NCI-H510A (cell line): ENCODE measurements at places on chromosomes 16 and 17.

GRCh38 chr17:49798738-49799137, 10.3 kb downstream of the KAT7 start:
- no peak for DNase-seq

GRCh38 chr17:44502598-44503146, 534 bp downstream of the GPATCH8 start:
- no peak for DNase-seq

DNA sequence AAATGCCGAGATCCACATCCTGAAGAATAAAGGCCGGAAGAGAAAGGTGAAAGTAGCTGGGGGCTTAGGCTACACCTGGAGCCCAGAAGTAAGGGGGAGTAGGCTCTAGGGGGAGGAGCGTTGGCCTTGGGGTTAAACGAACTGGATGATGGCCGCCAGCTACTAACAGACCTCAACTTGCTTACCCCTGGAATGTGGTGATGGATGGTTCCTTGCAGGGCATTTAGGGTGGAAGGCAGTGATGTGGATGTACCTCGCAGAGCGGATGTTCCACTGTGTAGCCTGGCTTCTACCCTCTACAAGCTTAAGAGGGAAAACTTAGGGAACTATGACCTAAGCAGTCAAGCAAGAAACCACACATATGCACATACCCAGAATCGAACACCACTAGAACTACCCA, 2.3 kb upstream of the MAZ start:
- no peak for DNase-seq

DNA sequence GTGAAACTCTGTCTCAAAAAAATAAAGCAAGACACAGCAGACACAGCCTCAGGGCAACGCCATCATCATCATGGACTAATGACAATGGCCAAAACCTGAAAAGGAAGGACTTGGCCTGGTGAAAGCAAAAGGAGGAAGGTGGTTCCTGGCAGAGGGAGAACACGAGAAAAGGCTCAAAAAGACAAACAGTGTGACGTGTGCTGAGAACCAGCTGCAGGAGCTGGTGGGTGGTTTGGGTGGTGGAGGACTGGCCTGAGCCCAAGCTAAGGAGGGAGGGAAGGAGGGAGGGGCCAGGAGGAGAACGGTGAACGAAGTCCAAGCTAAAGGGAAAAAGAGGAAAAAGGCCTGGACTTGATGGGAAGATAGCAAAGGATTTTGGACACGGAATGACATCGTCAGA, 85.1 kb downstream of the SLC39A11 start:
- no peak for DNase-seq

- no peak for DNase-seq
These were observed 203.2 kb upstream of the WSCD1 start for GRCh38 chr17:5866978-5867377.

GRCh38 chr16:26530584-26531289, 536.0 kb upstream of the C16orf82 start:
- no peak for DNase-seq

- DNase-seq, result no peak
These were observed 134.1 kb downstream of the RGS9 start for GRCh38 chr17:65271296-65271695.

GRCh38 chr17:12625092-12625491, 40.6 kb upstream of the MYOCD start:
- DNase-seq, result no peak

- DNase-seq, result no peak
These were observed 18.2 kb downstream of the CES5A start for GRCh38 chr16:55856950-55857349.

DNA sequence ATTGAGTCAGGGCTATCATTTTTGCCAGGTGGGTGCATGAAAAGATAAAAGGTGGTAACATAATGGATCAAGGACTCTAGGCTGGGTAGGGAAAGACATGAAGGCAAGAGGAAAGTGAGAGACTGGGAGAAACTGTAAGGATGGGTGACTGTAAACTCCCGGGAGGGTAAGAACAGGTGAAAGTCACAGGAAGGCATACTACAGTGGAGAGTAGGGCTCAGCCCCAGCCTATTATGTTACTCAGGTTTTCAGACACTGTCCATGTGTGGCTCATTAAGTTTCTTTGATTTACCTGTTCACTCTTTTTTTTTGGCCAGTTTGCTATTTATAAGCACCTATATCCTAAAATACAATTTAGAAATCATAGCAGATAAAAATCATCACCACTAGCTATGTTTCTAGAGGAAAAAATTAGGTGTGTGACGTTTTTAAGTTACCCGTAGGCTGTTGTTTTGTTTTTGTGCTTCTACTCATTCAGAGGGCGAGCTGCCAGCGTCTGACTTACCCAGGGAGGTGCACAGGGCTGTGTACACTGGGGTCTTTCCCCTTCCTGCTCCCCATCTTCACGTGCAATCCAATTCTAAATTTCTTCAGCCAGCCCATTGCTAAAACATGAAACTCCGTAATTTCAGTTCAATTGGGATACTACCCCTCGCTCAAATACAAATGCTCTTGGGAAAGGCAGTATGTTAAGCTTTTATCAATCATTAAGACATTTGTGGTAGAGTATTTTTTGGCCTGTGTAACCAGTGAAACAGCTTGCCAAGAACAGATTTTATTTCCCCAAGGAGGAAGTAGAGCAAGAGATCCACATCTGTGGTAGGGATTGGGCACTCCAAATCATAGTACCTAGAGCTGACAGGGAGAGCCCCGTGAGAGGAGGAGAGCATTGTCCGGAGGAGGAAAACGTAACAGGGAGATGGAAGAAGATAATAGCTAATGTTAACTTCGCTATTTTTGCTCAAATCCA, 21.7 kb upstream of the VWA3A start:
- no peak for DNase-seq

GRCh38 chr16:53711390-53711789, 7.4 kb downstream of the FTO start:
- DNase-seq, result no peak

- no peak for DNase-seq
These were observed 43.0 kb upstream of the TMEM97 start for GRCh38 chr17:28276011-28276410.

DNA sequence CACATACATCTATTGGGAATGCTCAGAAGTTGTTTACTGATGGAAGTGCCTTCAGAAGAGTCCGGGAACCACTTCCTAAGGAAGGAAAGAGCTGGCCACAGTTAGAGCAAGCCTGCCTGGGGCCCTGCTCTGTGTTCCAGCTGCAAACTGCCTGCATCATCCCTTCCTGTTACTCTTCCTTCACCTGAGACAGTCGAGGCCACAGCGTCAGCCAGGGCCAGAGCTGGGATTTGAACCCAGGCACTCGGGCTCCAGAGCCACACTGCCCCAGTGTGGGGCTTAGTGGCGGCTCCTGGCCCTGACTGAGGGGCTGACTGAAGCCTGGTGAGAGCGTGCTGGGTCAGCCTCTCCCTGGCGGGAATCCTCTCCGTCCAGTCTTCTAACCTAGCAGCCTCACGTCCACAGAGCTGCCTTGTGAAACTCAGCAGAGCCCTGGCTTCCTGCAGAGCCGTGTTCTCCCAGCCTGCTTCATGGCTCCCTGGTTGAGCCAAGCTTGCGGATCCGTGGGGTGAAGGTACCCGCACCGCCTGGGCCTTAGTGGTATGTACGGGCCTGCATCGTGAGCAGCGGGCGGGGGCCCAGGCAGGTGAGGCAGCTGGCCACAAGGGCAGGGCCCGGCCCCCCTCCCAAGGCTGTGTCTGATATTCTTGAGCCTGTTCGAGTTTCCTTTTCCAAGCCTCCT, 4.6 kb upstream of the C17orf99 start:
- no peak for DNase-seq

DNA sequence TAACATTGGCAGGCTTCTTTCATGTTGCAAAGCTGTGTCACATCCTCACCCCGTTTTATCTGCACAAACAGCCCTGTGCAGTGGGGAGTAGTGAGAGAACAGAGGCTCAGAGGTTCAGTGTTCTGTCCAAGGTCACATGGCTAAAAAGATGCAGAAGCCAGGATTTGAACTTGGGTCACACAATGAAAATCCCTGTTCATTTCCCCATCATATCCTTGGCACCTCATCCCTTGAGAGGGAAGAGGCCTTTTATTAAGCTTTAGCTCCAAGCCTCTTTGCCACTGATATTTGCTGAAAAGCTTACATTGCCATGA, 106.6 kb downstream of the AMFR start:
- DNase-seq, result no peak

GRCh38 chr17:45353043-45353442, 36.2 kb upstream of the MAP3K14 start:
- no peak for DNase-seq

- no peak for DNase-seq
These were observed 6.6 kb upstream of the ARMC5 start for GRCh38 chr16:31452631-31453106.

- DNase-seq, result no peak
These were observed 68.5 kb downstream of the CDC27 start for GRCh38 chr17:47120521-47121095.

GRCh38 chr16:2985893-2986355, 5.7 kb upstream of the PKMYT1 start:
- no peak for DNase-seq

DNA sequence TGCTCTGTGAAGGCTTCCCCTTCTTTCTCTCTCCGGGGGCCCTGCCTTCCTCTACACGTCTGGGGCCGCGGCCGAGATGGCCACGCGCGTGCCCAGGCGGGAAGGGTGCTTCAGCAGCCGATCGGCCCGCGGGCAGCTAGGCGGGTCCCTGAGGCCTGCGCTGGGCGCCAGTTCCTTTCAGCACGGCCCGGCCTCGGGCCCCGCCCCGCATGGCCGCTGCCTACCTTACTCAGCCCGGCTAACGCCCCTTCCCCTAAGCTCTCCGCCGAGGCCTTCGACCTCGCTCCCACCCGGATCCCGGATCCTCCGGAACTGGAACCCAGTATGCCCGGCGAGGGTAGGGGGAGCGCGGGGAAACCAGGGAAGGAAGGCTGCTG, 335 bp downstream of the TMEM11 start:
- DNase-seq, result peak; percentile 20

DNA sequence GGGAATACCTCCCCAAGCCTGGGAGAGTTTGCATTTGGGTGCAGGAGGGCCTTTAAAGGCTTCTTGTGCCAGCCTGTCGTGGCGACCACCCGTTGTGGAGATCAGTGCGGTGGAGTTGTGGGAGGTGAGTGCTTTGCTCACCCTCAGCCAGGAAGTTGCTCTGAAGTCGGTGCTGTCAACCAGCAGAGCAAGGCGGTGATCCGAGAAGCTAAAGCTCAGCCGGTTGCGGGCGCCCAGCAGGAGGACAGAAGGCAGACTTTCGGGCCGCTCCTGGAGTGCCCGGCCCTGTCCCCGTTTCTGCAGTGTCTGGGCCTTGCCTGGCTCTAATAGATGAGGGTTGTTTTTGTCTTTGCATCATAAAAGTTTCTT, 1.4 kb downstream of the UBE2I start:
- no peak for DNase-seq

GRCh38 chr16:88972349-88972748, 4.7 kb downstream of the CBFA2T3 start:
- no peak for DNase-seq

GRCh38 chr17:10384175-10384574, 11.4 kb upstream of the MYH13 start:
- no peak for DNase-seq

DNA sequence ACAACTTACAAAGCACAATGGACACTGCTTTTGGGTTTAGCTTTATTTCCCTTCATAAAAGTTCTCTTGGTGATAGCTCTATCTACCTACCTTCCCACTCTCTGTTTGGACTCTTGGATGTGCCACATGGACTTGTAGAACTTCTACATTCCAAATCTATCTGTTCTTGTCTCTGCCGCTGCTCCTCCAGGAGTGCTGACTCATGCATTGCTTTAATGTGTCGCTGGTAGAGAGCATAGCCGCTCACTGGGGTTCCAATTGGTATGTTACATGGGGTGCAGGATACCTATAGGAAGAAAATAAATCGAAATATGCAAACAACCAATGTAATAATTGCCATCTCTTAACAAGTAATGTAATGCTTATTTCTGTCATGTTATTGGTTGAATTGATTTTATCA, 92.1 kb downstream of the TTC19 start:
- DNase-seq, result no peak

GRCh38 chr17:39283896-39284295, 58.2 kb upstream of the STAC2 start:
- DNase-seq, result no peak

- no peak for DNase-seq
These were observed 29.1 kb downstream of the EFCAB13 start for GRCh38 chr17:47352848-47353247.

DNA sequence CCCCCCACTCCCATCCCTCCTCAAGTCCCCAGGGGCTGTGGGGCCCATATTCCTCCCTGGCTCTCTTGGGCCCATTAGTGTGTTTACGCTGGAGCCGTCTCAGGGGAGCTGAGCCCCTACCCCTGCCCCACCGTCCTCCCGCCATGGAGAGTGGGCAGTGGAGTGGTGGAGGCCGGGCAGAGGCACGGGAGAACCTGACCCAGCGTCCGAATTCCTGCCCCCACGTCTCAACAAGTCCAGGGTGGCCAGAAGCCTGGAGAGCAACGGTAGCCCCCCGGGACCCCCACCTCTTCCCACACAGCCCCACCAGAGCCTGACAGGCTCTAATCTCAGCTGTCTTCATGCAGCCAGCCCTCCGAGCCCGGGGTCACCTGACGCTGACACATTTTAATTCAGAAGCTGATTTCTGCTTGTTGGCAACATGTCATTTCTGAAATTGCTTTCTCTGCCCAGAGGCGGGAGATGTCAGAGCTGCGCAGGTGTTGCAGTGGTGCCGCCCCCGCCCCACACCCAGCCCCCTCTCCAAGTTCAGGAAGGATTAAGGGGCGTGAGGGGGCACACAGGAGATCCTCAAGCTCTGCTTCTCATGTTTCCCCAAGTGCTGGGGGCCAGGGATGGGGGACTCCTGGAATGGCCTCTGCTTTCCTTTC, 32.6 kb downstream of the WNT9B start:
- no peak for DNase-seq

DNA sequence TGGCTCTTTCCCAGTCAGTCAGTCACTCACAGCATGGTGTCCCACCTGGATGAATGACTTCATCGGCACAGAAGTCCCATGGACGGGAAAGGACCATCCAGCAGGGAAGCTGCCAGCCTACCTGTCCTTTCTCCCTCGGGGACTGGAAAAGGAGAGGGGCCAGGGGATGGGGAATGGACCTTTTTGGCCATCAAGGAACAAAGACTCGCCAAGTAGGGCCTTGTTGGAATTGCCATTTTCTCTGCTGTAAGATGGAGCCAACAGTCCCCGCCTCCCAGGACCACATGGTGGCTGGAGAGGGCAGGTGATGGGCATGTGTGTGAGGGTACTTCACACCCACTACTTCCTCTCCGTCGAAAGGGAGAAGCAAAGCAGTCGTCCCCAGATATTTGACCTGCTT, 67.8 kb upstream of the LHX1 start:
- DNase-seq, result no peak
